Kasumi-1 (cell line): ENCODE measurements at places on chromosomes 11 and 22.

DNA sequence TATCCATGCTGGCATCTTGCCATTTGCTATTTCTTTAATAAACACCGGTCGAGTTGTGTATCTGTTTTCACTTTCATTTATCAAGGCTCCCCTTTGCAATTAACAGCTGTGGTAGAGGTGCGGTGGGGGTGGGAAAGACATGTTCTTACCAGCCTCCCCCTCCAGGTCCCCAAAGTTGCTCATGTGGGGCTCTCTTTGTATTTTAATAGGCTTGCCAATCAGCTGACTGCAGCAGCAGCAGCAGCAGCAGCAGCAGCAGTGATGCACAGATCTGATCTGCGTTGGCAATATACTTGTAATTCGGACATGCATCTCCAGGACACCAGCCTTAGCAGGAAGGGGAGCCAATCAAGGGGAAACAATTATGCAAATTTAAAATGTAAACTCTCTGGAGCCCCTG, 40.3 kb upstream of the E2F8 start:
- DNase-seq: no peak

GRCh38 chr11:37973941-37974340, 1375.9 kb upstream of the RAG2 start:
- no peak for DNase-seq

- peak; percentile 14 for DNase-seq
Measured at GRCh38 chr22:37449331-37450001, 22.2 kb upstream of the ELFN2 start.

DNA sequence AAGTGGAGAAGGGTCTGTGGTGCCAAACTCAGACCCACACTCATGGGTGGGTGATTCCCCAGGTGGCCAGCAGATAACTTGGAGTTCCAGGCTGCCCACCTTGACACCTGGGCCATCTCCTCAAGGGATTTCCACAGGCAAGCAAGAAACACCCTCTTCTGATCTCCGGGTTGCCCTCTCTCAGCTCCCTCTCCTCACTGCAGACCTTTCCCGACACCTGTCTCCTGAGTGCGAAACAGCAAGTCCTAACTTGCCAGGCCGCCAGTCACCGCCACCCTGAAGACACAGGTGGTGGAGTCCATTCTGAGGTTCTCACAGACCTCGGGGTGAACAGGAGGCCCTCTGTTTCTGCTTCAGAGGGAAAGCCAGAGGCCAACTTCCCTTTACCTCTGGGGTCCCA, 16.6 kb downstream of the GALNT18 start:
- no peak for DNase-seq

- no peak for DNase-seq
Measured at GRCh38 chr11:3058753-3059664, 1.8 kb upstream of the CARS1 start.

DNA sequence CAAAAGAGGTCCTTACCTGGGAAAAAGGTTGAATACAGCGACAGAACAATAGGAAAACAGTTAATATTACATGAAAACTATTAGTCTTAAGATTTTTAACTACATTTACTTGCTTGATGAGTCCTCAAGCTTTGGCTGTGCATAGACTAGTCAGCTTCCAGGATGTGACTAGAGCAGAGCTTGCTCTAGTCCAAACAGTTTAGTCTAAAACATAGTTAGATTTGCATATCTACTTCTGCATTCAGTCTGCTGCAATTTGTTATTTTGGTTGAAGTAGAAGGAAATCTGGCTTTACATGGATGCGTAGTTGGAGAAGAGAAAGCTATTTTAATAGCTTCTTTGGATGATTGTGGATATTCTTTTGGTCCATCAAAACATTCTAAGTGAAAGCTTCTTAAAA, 95.3 kb upstream of the ALKBH3 start:
- peak; percentile 2 for DNase-seq

DNA sequence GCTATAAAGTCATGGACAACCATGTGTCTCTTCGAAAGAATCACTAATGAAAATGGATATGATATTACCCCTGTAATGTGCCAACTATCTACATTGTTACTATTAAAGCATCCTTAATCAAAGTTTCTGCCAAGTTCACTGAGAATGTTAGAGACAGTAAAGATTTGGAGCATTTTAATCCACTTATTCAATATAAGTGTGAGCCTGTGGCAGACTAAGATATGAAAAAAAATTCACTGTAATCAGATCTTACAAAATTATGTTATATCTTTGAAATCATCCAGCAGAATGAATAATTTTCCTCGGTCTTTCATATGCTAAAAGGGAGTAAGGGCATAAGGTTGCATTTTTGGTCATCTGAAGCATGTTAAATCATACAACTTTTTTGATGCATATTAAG, 49.9 kb downstream of the MAML2 start:
- no peak for DNase-seq

GRCh38 chr22:44996648-44997047, 13.2 kb downstream of the PHF21B start:
- DNase-seq: no peak

DNA sequence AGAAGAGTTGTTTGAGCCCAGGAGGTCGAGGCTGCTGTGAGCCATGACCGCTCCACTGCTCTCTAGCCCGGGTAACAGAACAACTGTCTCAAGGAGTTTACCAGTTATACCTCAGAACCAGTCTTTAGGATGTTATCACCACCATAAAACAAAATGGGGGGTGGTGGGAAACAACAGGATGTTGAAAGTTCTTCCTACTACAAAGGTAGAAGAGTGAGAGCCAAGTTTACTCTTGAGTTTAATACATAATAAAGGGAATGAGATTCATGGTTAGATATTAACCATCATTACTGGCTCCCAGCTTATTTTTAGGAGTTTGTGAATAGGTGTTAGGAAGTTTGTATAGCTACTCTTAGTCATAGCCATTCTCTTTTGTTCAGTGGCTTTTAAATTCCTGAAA, 78.8 kb upstream of the HORMAD2 start:
- DNase-seq: no peak

- no peak for DNase-seq
Measured at GRCh38 chr22:39179401-39179827, 26.9 kb upstream of the CBX7 start.

- no peak for DNase-seq
Measured at GRCh38 chr11:99366546-99366945, 345.8 kb downstream of the CNTN5 start.

GRCh38 chr11:2130881-2131352, 8.3 kb downstream of the IGF2 start:
- no peak for DNase-seq

DNA sequence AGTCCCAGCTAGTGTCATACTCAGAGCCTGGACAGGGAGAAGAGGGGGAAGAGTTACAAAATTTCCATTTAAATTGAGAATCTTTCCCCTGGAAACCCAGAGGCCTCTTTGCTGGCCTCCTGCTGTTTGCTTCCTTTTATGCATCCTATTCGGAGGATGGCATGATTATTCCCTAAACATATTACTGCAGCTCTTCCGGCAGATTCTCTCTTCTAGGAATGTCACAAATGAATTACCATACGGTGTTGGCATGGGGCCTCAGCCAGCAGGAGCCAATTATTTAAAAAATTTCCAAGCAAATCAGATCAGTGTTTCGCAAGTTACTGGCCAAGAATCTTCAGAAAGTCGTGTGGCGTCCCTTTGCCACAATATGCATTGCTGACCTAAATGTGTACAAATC, 326.7 kb upstream of the NCAM1 start:
- no peak for DNase-seq

DNA sequence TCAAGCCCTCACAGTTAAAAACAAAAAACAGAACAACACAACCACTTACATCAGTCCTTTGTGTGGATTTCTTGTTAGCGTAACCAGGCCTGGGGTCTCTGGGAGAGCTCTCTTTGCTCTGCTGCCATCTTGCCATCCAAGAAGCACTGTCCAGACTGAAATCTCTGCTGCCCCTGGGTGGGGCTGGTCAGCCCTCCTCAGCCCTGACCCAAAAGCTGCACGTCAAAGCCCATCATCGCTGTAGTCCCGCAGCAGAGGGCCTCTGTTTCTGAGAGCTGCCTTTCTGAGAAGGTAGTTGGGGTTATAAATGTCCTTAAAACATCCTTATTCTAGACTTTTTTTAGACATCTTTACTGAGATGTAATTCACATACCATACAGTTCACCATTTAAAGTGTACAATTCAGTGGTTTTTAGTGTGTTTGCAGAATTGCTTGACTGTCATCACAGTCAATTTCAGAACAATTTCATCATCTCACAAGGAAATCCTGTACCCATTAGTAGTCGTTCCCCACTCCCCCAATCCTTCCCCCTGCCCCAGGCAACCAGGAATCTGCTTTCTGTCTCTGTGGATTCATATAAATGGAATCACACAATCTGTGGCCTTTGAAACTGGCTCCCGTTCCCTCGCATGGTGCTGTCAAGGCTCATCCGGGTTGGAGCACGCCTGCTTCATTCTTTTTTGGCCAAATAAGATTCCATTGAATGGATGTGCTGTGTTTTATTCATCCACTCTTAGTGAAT, 94.9 kb downstream of the TBC1D22A start:
- no peak for DNase-seq

DNA sequence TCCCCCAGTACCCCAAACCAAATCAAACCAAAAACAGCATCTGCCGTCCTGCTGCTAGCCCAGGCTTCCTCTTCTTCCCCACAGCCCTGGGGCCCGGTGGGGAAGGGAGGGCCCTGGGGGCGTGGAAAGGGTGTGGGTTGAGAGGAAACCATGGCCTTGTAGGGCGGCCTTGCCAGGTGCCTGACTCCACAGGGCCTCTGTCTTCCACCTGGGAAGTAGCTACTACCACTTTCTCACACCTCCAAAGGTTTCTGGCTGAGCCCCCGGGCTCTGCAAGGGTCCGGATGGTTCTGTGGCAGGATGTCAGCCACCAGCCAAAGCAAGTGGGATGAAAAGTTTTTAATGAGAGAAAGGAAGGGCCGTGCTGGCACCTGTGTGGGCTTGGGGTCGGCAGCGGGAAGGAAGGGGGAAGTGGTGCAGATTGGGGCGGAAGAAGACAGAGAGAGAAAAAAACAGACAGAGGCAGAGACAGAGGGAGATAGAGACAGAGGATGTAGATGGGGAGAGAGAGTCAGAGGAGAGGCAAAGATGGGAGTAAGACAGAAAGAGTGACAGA, 10.5 kb downstream of the TPST2 start:
- DNase-seq: peak; percentile 85

DNA sequence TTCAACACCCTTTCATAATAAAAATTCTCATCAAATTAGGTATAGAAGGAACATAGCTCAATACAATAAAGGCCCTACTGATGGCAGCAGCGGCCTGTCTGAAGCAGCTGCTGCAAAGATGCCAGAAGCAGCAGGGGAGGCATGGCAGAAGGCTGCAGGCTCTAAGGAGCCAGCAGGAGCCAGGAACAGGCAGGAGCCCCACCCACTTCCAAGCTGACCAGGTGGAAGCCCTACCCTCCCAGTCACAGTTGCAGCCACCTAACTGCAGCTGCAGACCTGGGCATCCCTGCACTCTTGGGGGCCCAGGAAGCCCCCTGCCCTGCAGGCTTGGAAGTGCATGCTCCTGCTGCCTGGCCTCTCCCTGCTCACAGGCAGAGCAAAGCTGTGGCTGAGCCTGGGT, 18.2 kb upstream of the OR6A2 start:
- no peak for DNase-seq

GRCh38 chr11:59076876-59077571, 9.1 kb upstream of the GLYATL1B start:
- peak; percentile 74 for DNase-seq

GRCh38 chr11:78605296-78605695, 30.6 kb upstream of the NARS2 start:
- no peak for DNase-seq

- no peak for DNase-seq
Measured at GRCh38 chr11:9138612-9139579, 47.5 kb upstream of the SCUBE2 start.

DNA sequence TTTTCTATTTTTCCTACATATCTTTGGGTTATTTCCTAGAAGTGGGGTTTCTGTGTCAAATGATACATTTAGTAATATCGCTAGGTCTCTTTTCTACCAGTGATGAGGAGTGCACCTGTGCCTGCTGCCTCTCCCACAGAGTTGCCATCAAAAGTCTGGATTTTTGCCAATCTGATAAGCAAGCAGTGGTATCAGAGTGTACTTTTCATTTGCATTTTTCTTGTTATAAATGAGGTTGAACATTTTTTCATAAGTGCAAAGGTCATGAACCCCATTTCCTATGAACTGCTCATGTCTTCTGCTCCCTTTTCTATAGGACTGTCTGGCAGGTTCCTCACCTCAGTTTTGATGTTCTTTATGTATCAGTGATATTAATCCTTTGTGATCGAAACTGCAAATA, 1.7 kb downstream of the TRPM5 start:
- no peak for DNase-seq

DNA sequence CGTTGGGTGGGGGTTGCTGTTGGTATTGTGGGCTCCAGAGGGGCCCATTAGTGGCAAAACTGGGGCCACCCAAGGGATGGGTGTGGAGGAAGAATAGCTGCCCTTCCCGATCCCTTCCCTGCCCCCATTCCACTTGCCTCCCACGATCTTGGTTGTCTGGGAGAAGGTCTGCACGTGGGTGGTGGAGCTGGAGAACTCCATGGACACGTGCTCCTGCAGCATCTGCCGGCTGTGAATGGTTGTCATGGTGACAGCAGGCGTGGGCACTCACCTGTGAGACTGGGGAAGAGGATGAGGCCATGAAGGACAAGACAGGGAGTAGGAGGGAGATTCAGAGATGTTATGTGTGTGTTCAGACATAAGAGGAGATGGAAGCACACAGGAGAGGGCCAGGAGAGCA, 2.0 kb downstream of the IGSF22 start:
- no peak for DNase-seq

- no peak for DNase-seq
Measured at GRCh38 chr11:101553891-101554292, 29.9 kb downstream of the TRPC6 start.

GRCh38 chr22:32859743-32860142, 58.2 kb downstream of the TIMP3 start:
- DNase-seq: no peak

DNA sequence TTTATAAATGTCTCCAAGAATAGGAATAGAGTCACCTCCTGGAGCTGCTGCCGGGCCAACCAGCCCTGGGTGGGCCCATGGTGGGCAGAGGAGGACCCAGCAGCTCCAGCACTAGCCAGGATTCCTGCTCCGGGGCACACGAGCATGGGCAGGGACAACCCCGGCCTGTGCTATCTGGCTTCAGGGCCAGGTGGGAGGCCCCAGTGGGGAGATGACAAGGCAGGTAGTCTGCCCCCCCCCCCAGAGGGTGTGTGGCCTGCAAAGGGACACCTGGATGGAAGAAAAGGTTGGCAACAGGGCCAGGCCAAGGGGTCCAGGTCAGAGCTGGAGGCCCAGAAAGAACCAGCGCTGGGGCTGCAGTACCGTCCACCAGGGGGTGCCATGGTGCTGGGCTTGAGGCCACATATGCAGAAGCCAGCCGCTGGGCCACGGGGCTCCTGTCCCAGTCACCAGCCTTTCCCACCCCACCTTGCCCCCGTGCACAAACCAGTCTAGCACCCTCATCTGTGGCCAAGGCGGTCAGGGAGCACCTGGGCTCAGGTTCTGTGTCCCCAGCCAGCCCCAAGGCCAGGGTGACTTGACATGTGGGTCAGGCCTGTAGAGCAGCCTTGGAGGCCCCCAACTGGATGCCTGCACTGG, 3.4 kb downstream of the TSPAN32 start:
- DNase-seq: peak; percentile 47
